ENCODE measurements at places on chromosomes 11 and 22. TPM values are rescaled to one million over a fixed set of nuclear protein-coding genes. Genes with fewer than 3 reads are reported as not detected.

ZNHIT2 gene
- 11.5 TPM for total RNA-seq

OR52E5 gene
- not detected for total RNA-seq

P2RX6 gene
- 0.64 TPM for total RNA-seq

PGR gene
- not detected for total RNA-seq
